CD14-positive monocyte (primary cell): ENCODE measurements at places on chromosomes 4 and X. TPM values are rescaled to one million over a fixed set of nuclear protein-coding genes. Genes with fewer than 3 reads are reported as not detected.

DNA sequence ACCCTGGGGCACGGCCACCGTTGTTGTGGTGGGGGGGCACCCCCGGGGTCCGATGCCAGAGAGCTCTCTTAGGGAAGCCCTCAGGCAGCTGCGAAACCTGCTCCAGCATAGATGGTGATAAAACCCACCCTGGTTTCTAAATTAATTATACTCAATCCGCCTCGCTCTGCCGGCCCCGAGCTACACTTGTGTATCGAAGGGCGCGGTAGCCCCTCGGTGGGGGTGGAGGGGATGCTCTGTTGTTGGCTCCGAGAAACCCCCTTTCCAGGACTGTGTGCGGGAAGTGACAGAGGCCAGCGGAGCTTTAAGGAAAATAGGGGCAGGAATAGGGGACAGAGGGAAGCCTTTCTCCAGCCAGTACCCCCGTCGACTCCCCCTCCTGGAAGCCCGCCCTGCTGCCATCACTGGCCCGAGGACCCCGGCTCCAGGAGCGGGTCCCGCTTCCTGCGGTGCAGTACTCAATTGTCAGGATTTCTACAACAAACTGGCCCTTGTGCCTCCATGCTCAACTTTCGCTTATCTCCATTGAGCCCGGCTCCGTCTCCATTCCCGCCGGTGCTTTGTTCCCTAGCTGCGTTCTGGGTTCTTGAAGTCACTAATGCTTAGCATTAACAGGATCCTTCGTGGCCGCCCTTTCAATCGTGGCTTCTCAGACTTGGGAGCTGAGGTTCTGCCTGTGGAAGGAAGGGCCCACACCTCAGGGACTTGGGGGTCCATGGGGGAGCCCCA, 408.2 kb downstream of the BCOR start:
- no peak overlapping the region for H3K27ac ChIP-seq
- H3K36me3 ChIP-seq, result no peaks in the 10 kb centered on the region
- H3K4me1 ChIP-seq, result peaks cover 11% of the 10 kb centered on the region
- H3K27me3 ChIP-seq, result peaks cover 34% of the 10 kb centered on the region

DNA sequence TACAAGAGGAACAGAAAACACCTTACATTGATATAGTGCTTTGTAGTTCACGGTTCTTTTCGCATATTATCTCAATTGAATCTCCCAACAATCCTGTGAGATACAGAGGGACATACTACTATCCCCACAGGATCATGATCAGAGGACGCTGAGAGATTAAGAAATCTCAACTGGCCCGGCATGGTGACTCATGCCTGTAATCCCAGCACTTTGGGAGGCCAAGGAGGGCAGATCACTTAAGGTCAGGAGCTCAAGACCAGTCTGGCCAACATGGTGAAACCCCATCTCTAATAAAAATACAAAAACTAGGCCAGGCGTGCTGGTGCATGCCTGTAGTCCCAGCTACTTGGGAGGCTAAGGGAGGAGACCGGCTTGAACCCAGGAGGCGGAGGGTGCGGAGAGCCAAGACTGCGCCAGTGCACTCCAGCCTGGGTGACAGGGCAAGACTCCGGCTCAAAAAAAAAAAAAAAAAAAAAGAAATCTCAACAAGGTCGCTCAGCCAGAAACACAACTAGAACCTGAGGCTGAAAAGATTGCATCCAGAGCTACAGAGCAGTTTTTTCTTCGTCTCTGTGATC, 7.4 kb downstream of the APOO start:
- H3K4me1 ChIP-seq, result peaks cover 30% of the 10 kb centered on the region
- H3K27me3 ChIP-seq, result no peaks in the 10 kb centered on the region
- no peaks in the 10 kb centered on the region for H3K36me3 ChIP-seq
- DNase-seq, result peak; percentile 38

- no peak overlapping the region for H3K27ac ChIP-seq
- H3K36me3 ChIP-seq, result no peaks in the 10 kb centered on the region
- no peaks in the 10 kb centered on the region for H3K4me1 ChIP-seq
- DNase-seq, result no peak
These were observed 117.3 kb downstream of the CHM start for GRCh38 chrX:85930099-85930498.

DNA sequence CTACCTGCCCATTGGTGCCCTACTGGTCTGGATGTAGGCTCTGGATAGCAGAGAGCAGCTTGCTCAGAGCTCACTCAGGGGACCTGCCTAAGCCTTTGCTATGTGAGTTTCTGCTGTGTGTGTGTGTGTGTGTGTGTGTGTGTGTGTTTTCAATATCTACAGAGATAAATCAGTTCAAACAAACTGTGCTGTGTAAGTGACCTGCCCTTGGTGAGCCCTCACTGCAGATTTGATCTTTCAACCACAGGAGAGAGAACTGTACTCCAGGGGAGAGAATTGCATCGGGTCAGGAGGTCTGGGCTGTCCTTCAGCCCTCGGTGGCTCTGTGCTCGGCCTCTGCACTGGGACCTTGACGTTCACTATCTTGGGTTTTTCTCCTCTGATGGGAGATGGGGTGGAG, 35.0 kb upstream of the CDKN2AIP start:
- no peaks in the 10 kb centered on the region for H3K36me3 ChIP-seq
- H3K4me3 ChIP-seq, result no peak overlapping the region
- H3K27me3 ChIP-seq, result no peaks in the 10 kb centered on the region
- peaks cover 8% of the 10 kb centered on the region for H3K4me1 ChIP-seq

DNA sequence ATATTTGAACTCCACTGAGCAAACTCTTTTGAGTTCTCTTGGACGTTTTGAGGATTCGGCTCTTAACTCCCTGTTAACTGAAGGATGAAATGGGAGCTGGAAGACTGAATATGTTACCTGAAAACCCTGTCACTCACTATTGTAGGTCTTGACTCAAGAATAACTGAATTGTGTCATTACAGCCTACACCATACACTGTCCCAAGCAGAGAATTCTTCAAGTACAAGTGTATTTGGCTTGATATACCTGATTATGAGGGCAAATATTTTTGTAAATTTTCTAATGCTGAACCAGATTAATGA, 276.1 kb downstream of the CFAP299 start:
- no peak overlapping the region for H3K27ac ChIP-seq
- DNase-seq, result no peak
- no peak overlapping the region for H3K4me3 ChIP-seq
- no peaks in the 10 kb centered on the region for H3K4me1 ChIP-seq

GRCh38 chr4:118836301-118837120, 585 bp upstream of the SEC24D start:
- H3K27me3 ChIP-seq, result no peaks in the 10 kb centered on the region
- peak; percentile 55 for DNase-seq
- peak overlapping the region; percentile 93 for H3K27ac ChIP-seq
- peak overlapping the region; percentile 50 for H3K4me3 ChIP-seq

GRCh38 chr4:2079006-2079405, 19.9 kb downstream of the NAT8L start:
- H3K27ac ChIP-seq, result no peak overlapping the region
- DNase-seq, result no peak
- H3K27me3 ChIP-seq, result no peaks in the 10 kb centered on the region
- no peaks in the 10 kb centered on the region for H3K4me1 ChIP-seq

Gene KCNIP4
- 0.09 TPM for polyA plus RNA-seq

Gene NPY2R
- polyA plus RNA-seq, result not detected

Gene EMCN
- polyA plus RNA-seq, result not detected

Gene PIN4
- polyA plus RNA-seq, result 16.7 TPM

Gene TMPRSS11E
- polyA plus RNA-seq, result not detected in 2 replicates

Gene MAGEB2
- polyA plus RNA-seq, result not detected
